ENCODE measurements at places on chromosomes 3 and 15.

DNA sequence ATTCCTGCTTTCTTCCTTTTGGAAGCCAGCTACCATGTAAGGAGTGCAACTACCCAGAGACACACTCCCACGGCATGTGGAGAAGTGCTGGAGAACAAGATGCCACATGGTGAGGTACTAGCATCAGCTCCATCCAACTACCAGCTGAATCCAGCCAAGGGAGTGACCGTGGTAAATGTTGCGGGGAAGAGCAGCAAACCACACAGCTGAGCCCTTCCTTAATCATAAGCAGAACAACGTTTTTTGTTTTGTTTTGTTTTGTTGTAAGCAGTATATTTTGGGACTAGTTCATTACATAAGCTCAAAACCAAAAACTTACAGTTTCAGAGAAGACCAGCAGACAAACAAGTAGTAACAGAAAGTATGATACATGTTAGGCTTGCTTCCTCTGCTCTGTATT, 212.6 kb upstream of the ATP10A start:
- DNase-seq = no peak

GRCh38 chr3:156290924-156291271, 170.5 kb downstream of the KCNAB1 start:
- DNase-seq = peak; percentile 9

- peak; percentile 14 for DNase-seq
These were observed 3.2 kb upstream of the DHX30 start for GRCh38 chr3:47799733-47800132.

GRCh38 chr3:138594150-138594934, at the start of gene CEP70:
TSS of gene CEP70 (minus strand) at chr3:138594260. CDS start at chr3:138572927, 21,333 bp downstream.
- peak; percentile 91 for DNase-seq

DNA sequence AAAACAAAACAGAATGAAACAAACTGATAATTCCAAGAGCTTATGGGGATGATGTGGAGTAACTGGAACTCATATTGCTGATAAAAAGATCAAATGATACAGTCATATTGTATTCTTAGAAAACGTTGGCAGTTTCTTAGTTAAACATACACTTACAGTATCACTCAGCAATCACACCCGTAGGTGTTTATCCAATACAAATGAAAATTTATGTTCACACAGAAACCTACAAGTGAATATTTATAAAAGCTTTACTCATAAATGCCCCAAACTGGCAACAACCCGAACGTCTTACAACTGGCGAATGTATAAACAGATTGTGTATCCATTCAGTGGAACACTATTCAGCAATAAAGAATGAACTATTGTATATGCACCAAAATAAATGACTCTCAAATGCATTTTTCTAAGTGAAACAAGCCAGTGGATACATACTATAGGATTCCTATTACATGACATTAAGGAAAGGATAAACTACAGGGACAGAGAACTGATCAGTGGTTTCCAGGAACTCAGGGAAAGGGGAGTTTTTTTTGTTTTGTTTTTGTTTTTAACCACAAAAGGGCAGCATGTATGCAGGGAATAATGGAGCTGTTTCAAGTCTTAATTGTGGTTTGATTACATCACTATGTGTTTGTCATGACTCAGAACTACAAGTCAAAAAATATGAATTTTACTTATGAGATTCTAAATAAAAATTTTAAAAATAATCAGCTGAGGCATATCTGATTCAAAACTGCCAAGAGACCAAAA, 71.8 kb upstream of the NDUFB4 start:
- no peak for DNase-seq

GRCh38 chr3:14410106-14410502, 7.7 kb downstream of the SLC6A6 start:
- peak; percentile 34 for DNase-seq

- DNase-seq = no peak
These were observed 402.4 kb downstream of the RBMS3 start for GRCh38 chr3:29683018-29683993.

- DNase-seq = peak; percentile 11
These were observed 1.0 kb downstream of the MYO9A start for GRCh38 chr15:72116731-72117485.

DNA sequence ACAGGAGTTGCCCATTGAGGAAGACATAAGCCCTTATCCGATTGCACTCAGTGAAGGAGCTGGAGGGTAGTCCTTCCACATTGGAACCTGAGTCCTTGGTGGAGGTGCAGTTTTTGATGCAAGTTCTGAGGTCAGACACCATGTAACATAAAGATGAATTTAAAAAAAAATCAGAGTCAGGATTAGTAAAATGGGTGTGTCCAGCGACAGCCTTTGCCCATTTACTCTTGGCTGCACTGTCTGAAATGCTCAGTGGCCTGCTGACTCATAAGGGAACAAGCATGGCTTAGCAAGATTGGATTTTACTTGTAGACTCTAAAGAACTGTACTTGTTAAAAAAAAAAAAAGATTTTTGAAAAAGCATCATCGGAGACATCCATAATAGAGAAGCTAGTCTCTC, 241.1 kb upstream of the TOPAZ1 start:
- DNase-seq = no peak

GRCh38 chr15:81189583-81190283, 6.9 kb upstream of the IL16 start:
- peak; percentile 91 for DNase-seq

GRCh38 chr15:63596676-63597037, 530 bp upstream of the FBXL22 start:
- no peak for DNase-seq

DNA sequence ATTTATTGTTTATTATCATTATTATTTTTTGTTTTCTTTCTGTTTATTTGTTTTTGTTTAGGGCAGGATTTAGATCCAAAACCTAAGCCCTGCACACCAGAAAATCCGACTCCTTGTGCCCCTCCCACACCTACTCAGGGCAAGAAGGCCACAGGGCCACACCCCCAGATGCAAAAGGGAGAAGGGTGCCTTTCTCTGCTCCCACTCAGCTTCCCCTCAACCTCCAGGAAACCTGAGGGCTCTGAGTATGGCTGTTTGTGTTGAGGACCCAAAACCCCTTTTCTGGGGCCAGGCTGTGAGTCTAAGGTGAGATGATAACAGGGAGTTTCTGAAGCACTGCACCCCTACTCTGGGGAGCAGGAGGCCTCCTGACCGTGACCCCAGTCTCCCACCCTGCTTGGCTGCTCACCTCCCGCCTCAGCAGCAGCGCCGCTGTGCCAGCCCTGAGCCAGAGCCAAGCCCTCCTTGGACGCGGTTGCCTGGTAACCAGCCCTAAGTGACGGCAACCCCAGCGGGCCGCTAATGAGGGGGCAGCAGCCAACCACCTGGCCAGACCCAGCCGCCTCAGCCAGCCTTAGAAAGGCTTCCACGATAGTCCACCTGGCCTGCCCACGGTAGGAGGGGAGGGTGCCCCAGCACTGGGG, 6.4 kb upstream of the C15orf39 start:
- peak; percentile 40 for DNase-seq

- DNase-seq = no peak
These were observed 368.4 kb upstream of the IL12A start for GRCh38 chr3:159620281-159620680.

- no peak for DNase-seq
These were observed 32.2 kb upstream of the PTPN23 start for GRCh38 chr3:47348411-47349154.

- DNase-seq = no peak
These were observed 2.3 kb upstream of the CTDSPL start for GRCh38 chr3:37859354-37859753.

- no peak for DNase-seq
These were observed 128.2 kb downstream of the ADAMTS9 start for GRCh38 chr3:64559588-64559987.

GRCh38 chr15:29887721-29888120, 65.5 kb upstream of the TJP1 start:
- DNase-seq = no peak

- peak; percentile 31 for DNase-seq
These were observed 112.5 kb upstream of the TGFBR2 start for GRCh38 chr3:30493911-30494311.

- DNase-seq = peak; percentile 63
These were observed at the start of gene TIMP4 for GRCh38 chr3:12158387-12159226. TSS of gene TIMP4 (minus strand) at chr3:12158912. CDS start at chr3:12158840, 72 bp downstream.

DNA sequence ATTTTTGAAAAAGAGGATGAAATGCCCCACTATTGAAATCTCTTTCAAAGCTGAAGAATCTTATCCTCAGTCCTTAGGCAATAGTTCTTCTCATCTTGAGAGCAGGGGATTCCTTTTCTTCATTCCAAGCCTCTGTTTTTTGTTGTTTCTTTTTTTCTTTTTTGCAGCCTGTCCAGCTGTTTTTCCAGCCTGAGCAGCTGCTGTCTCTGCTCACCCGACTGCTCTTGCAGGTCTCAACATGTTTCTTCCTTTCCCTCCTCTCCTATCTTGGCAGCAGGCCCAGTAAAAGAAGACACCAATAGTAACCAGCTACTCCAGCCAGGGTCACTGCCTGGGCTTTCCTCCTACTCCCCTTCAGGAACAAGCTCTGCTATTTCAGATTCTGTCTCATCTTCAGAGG, 23.8 kb downstream of the MEX3B start:
- DNase-seq = no peak

DNA sequence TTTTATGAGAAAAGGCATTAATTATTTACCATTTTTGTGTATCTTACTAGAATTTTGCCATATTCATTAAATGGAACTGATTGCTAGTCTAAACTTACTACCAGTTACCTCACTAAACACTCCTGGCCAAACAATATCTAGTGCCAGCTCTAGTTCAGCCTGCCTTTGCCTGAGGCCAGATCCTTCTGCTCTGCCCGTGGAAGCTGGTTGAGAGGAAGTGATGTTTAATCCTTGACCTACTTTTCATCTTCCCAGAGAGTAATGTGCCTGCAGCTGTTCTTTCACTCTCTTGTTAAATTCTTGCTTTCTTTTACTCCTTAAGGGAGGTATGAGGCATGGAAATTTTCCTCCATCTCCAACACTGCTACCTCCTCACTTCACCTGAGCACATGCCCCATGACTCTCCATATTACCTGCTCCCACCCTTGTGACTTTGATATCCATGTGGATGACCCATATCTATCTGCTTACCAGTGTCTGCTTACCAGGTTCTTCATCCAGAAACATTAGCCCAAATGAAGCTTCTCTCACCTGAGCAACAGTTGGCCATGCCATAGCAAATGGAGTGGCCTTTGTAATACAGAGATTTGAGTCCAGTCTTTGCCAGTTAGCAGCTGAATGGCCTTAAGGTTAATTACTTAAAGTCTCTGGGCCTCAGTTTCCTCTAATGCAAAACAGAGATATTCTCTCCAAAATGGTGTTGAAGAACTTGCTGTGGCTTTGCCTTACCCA, 53.4 kb downstream of the UBE2E1 start:
- peak; percentile 19 for DNase-seq

GRCh38 chr3:16382845-16383244, 117.8 kb downstream of the OXNAD1 start:
- DNase-seq = no peak

- DNase-seq = no peak
These were observed 666.7 kb upstream of the NAALADL2 start for GRCh38 chr3:174192471-174192870.

DNA sequence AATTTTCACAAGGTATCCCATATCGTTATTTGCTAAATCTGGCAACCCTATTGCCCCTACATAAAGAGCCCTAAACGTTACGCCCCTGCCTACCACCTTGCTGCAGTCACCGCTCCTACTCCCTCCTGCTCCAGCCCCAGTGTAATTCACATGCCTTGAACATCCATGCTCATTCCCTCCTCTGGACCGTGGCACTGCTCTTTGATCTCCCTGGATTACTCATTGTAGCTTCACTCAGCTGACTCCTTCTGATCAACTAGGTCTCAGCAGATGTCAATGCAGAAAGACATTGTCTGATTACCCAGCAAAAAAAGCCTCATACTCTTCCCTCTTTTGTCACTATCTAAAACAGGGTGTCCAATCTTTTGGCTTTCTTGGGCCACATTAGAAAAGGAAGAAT, 40.7 kb upstream of the KBTBD8 start:
- no peak for DNase-seq

GRCh38 chr3:37898424-37898823, 36.7 kb downstream of the CTDSPL start:
- no peak for DNase-seq

GRCh38 chr3:45547764-45548680, 46.5 kb upstream of the LIMD1 start:
- DNase-seq = peak; percentile 83

- no peak for DNase-seq
These were observed 110.9 kb downstream of the IQSEC1 start for GRCh38 chr3:12962292-12962691.

DNA sequence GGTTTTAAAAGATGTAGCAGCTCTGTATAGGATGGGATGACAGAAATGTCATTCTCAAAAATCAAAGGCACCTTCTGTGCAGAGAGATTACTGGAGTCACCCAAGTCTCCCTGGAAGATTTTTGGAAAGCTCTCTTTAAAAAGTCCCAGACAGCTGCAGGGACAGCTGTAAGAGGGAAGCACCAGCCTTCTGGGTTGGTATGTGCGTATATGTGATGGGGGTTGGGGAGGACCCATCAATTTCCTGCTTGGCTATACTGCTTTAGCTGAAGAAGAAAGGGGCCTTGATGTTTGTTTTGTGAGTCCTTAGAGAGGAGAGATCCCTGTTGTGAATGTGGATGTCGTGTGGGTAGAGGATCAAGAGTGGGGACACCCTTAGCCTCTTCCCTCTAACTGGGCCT, 5.4 kb upstream of the SEC11A start:
- DNase-seq = peak; percentile 16

GRCh38 chr3:188102861-188103547, 51.0 kb upstream of the LPP start:
- no peak for DNase-seq

- DNase-seq = no peak
These were observed 46.9 kb downstream of the RAB11A start for GRCh38 chr15:65916041-65916663.

DNA sequence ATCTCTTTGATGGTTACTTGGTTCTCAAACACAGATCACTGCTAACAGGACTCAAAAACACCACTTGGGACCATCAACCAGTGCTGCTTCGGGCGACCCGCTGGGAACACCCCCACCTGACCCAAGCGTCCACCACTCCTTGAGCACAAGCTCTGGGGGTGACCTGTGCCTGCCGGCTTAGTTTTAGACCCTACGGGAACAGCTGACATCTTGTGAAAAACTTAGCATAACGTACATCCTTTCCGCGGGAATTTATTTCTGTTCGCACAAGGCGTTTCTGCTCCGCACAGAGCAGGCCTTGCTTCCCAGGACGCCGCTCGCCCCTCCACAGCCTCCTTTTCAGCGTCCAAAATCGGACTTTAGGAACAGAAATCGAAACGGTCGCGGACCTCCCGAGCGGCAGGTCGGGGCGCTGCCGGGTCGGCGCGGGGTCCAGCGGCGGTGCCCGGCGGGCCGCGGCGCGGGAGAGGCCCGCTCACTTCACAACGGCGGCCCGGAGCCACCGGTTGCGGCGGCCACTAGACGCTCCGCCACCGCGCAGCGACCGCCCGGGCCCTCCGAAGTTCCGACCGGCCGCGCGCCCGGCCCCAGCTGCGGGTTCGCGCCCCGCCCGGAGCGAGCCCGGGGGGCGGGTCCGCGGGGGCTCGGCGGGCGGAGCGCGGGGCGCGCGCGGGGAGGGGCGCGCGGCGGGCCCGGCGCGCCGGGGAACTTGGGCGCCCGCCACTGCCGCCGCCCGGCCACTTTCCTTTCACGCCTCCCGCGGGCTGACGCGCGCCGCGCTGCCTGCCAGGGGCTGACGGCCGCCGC, 959 bp downstream of the SFMBT1 start:
- peak; percentile 71 for DNase-seq

GRCh38 chr3:192986379-192986778, 68.7 kb upstream of the MB21D2 start:
- DNase-seq = no peak

Measured in inflammatory macrophage (primary cell).